AG09319 (cell line): ENCODE measurements at places on chromosomes 5 and 9.
A peak's percentile ranks its signal among the peaks of the same experiment; 100 is the strongest.

DNA sequence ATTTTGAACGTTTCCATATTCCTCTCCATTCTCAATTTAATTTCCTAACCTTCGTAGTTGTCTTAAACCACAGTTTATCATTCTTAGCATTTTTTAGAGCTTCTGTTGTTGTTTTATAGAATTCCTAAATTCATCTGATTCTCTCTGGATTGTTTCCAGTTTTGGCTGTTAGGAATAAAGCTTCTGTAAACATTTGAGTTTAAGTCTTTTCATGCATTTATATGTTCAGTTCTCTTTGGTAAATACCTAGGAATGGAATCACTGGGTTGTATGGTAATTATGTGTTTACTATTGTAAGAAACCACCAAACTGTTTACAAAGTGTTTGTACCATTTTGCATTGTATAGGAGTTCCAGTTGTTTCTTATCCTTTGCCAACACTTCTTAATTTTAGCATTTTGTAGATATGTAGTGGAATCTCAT lies 29.7 kb downstream of the GPR21 start:
- DNase-seq, result peak; percentile 56

GRCh38 chr5:5409151-5409810 lies 13.2 kb upstream of the ICE1 start:
- no peak for DNase-seq

DNA sequence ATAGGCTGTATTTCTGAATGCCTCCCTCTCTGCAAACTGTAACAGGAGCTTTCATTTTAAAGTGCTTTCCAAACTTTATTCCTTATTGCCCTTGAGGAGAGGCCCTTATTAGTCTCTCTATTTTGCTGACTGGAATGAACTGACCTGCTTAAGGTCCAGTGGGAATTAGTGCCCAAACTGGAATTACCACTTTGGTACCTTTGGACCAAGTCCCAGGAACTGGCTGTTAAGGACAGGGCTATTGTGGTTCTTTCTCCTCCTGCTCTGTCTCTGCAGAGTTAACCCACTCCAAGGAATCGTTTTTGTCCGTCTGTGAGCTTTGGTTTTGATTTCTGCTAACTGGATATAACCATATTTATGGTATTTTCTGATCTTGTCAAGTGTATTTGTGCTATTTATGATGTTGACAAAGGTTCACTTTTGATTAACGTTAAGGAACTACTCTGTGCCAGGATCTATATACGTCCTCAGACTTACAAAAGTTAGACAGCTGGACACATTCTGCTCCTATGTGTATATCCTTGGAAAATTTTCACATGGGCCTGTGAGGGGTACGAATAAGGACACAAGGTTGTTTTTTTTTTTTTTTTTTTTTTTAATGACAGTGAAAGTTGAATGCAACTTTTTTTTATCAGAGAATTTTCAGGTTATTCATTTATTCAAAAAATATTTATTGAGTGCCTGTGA lies 189.1 kb upstream of the ANKRD55 start:
- no peak for DNase-seq

- DNase-seq, result no peak
These were observed 42.4 kb downstream of the LRSAM1 start for GRCh38 chr9:127493592-127494303.

GRCh38 chr9:15294604-15295003 lies 12.4 kb downstream of the TTC39B start:
- no peak for DNase-seq

- no peak for DNase-seq
These were observed 14.7 kb upstream of the RAB14 start for GRCh38 chr9:121216271-121216805.

- DNase-seq, result no peak
These were observed 70.3 kb downstream of the ZNF366 start for GRCh38 chr5:72436796-72437471.

DNA sequence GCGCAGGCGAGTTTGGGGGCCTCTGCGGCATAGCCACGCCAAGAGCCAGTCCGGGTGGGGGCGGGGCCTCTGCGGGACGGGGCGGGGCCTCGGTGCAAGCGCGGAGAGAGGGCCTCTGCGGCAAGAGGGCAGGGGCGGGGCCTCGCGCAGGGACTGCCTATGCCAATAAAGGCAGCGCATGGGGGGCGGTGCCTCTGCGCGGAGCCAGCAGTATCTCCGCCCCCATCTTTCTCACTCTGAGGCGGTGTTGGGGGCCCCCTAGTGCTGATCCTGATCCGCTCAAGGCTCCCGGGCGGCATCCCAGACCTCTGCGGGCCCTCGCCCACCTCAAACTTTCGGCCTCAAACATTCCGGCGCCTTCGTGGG lies 9.2 kb upstream of the GPRIN1 start:
- peak; percentile 41 for DNase-seq

DNA sequence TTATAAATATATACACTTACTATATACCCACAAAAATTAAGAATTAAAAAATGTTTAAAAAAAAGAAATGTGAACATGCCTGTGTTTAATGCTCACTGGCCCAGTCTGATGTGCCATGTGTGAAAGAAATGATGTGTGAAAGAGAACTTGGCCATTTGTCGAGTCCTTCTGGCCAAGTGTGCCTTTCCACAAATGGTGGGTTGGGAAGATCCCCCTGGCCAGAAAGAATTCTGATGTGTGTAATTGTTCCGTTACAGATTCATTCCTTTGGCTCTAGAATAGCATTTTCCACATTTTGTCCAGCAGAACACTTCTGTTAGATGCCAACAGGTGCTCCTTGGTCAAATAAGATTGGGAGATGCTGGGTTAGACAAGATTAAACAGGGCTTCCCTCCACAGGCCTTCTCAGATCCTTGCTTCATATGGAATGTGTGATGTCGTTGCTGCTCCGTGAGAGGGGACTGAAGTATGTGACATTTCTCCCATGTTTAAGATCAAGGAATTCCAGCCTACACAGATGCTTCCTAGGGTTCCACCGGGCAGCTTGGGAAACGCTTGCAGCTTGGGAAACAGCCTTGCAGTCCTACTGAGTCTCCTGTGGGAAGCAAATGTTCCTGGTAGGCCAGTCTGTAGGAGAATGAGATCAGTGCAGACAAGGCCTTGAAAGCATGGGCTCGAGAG lies 32.1 kb downstream of the GDNF start:
- no peak for DNase-seq

DNA sequence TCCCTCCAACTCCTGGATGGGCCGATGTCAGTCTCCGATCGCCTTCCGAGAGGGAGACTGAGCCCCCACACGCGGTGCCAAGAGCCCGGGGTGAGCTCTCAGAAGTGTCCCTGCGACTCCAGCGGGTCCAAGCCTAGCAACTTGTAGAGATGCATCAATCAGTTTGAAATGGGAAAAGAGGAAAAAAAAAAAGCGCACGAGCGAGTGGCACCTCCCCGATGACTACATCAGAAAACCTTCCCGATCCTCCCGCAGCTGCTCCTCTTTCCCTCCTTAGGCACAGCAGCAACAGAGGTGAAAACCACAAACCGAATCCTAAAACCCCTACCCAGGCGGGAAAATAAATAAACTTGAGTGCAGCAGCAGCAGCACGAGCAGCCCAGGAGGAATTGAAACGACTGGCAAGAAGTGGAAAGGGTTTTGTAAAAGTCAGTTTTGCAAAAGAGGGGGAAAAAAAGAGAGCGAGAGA lies 1.0 kb upstream of the EFNA5 start:
- DNase-seq, result no peak

- DNase-seq, result no peak
These were observed 179.1 kb upstream of the SLC24A2 start for GRCh38 chr9:19967888-19968459.

GRCh38 chr9:4366591-4367330 lies 66.9 kb upstream of the GLIS3 start:
- DNase-seq, result no peak

GRCh38 chr5:67028371-67028770 lies 168.2 kb downstream of the CD180 start:
- no peak for DNase-seq

DNA sequence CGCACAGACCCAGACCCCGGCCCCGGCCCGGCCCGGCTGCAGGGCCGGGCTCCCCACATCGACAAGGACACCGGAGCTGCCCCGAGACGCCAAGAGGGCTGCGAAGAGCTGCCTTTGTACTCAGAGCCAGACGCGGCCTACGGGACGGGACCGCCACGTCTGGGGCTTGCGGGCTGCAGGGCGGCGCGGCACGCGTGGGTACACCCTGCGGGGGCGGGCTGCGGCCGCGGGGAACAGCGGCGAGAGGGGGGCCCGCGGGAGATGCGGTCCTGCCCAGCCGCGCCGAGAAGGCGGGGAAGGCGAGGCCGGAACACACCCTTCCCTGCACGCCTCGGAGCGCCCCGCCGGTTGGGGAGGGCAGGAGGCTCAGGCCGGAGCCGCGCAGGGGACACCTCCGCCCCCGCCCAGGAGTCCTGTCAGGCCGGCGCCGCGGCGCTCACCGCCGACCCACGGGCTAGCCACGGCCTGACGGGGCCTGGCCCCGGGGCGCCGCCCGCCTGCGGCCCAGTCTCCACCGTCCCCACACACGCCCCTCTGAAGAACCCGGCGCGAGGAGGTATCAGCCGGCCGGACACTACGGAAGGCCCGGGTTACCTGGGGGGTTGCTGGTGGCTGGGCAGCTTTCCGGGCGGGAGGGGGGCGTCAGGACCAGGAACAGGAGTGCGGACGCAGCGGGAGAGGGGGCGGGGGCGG lies 478 bp downstream of the RAB14 start:
- no peak for DNase-seq

DNA sequence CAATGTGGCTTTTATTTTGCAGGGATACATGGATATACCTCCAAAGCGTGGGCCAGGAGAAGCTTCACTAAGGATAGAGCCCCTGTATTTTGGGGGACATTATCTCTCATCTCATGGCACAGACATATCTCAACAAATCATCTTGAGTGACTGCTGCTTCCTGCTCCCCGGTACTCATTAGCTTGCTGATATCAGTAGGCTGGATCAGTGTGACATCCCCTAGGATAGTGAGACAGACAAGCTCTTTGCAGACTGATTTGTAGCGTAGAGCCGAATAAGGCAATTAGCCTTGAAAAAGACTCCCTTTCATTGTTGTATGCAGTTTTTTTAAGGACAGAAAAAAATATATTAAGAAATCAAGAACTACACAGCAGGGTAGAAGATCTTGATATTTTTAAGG lies 237.7 kb upstream of the CDH9 start:
- DNase-seq, result no peak

DNA sequence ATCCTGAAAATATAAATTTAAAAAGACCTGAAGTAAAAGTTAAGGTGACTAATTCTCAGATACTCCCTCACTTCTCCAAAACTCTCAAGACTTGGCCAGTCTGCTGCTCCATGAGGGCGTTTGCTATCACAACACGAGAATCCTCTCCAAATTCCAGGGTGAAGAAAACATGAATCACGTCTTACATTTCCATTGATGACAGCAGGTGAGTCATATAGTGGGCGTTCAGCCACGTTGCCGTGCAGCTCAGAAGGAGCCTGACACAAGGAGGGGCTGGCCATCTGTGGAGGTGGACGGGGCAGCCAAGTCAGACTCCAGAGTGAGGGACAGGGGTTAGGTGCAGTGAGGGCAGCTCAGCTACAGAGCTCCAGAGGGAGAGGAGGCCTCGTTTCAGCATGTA lies 555.1 kb upstream of the ADAMTS16 start:
- no peak for DNase-seq

- DNase-seq, result no peak
These were observed 75.7 kb downstream of the AMBP start for GRCh38 chr9:114002271-114002985.

DNA sequence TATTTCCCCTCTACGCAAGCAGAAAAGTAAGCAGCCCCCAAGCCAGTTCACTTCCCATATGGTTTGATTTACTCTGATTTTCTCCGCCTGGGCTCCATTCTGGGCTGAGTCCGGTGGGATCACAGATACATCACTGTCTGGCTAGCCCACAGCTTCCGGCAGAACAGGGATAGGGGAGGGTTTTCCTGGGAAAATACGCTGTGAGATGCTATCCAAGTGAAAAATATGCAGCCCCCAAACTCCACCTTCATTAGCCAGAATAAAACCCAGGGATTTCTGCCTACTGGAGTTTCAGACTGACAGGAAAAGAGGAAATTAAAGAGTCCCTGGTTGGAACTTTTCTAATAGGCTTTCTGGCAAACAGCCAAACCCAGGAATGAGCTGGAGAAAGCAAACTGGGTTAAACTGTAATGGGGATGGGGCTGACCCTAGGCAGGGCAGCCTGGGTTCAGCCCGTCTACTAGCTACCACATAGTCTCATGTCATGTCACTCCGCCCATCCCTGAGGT lies 16.9 kb upstream of the NIPAL4 start:
- DNase-seq, result no peak

GRCh38 chr9:4339836-4340560 lies 40.1 kb upstream of the GLIS3 start:
- no peak for DNase-seq

- DNase-seq, result no peak
These were observed 11.1 kb upstream of the ORM1 start for GRCh38 chr9:114311571-114312512.

DNA sequence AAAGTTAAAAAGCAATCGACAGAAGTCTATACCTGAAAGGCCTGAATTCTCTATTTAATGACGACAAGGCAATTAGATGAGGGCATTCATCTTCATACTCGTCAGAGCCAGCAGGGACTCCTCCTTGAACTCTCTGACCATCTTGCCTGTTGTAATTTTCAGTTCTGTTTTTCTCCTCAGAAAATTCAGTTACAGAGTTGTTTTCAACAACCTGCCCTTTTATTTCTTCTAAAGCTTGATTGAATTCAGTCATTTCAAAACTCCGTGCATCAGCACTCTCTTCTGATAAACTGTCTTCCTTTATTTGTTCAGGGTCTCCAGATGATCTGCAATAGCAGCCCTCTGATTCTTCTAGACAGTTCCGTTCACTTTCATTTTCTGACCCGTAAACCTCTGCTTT lies 15.6 kb downstream of the RIOK2 start:
- no peak for DNase-seq
